A673 (cell line): ENCODE measurements at places on chromosomes 1 and 21. TPM values are rescaled to one million over a fixed set of nuclear protein-coding genes. Genes with fewer than 3 reads are reported as not detected.

DNA sequence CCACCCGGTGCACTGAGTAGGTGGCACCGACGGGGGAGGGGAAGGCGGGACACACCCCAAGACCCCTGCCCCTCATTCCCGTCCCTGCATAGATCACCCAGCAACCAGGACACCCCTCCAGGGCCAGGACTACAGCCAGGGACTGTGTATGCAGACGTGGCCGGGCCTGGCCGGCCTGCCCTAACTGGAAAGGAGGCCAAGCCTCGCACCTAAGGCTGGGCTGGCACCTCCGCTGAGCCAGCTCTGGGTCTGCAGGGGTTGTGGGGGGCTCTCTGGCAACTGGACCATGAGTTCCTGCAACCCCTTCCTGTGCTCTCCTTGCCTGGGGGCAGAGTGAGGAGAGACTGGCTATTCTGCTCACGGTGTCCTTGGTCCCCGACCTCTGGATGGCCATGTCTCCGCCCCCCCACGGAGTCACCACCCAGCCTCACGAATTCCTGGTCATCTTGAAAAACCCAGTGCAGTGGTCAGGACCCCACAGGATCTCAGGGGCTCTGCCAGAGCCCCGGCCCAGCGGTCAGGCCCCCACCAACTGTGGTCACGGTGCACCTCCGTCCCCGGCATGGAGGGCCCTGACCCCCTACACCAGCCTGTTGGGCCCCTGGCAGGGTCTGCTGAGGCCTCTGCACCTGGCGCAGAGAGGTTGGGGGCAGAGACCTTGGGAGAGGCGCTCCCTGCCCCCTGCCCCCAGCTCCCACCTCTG is 1.1 kb upstream of the FNDC10 start:
- no peaks in the 10 kb centered on the region for H3K27me3 ChIP-seq
- no peak overlapping the region for H3K27ac ChIP-seq
- no peaks in the 10 kb centered on the region for H3K36me3 ChIP-seq
- DNase-seq: no peak
- H3K4me1 ChIP-seq: no peaks in the 10 kb centered on the region
- H3K4me3 ChIP-seq: peak overlapping the region; percentile 38

Gene GLIS1
- 0.13 and 0.24 TPM in 2 replicates for total RNA-seq

DNA sequence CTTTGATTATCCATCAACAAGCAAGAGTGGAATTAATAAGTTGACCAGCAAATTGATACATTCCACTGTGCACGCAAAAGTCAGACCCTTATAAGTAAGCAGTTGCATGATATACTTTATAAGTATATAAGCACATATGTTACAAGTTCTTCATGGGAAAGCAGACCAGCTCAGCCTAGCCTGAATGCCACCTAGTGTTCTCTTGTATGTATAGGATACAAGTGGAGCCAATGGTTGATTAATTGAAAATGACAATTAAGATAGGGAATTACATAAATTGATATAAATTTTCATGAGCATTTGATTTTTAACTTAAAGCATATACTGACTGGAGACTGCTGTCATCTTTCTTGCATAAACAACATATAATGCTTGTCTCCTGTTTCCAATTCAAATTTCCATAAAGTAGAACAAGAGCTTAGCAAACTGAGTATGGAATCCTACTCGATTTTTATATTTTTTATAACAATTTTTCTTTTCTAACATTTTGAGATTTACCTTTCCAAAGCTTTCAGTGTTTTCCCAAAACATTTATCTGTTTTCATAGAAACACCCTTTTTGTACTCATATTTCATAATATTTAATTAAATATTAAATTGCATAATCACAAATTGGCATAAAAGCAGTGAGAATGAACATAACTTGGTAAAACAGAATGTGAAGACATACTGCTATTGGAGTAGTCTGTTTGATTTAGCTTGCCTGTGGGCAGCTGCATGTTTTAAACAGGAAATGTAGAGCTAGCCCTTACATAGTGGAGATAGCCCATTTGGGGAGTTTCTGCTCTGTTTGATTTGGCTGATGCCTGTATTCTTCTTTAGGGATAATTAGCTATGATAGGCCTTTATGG is 62.8 kb downstream of the MAGI3 start:
- H3K4me1 ChIP-seq: no peaks in the 10 kb centered on the region
- DNase-seq: peak; percentile 44
- H3K4me3 ChIP-seq: no peak overlapping the region
- no peaks in the 10 kb centered on the region for H3K36me3 ChIP-seq
- H3K27ac ChIP-seq: no peak overlapping the region

Gene OR2AK2
- total RNA-seq: not detected in 2 replicates

GRCh38 chr1:42801832-42802473 is 15.0 kb upstream of the ERMAP start:
- no peak overlapping the region for H3K27ac ChIP-seq
- no peak for DNase-seq
- H3K27me3 ChIP-seq: no peaks in the 10 kb centered on the region
- H3K36me3 ChIP-seq: no peaks in the 10 kb centered on the region
- H3K4me1 ChIP-seq: no peaks in the 10 kb centered on the region
